ENCODE measurements at places on chromosomes 4 and X.

GRCh38 chr4:17030543-17030942 is 132.1 kb upstream of the LDB2 start:
- no peak for DNase-seq

DNA sequence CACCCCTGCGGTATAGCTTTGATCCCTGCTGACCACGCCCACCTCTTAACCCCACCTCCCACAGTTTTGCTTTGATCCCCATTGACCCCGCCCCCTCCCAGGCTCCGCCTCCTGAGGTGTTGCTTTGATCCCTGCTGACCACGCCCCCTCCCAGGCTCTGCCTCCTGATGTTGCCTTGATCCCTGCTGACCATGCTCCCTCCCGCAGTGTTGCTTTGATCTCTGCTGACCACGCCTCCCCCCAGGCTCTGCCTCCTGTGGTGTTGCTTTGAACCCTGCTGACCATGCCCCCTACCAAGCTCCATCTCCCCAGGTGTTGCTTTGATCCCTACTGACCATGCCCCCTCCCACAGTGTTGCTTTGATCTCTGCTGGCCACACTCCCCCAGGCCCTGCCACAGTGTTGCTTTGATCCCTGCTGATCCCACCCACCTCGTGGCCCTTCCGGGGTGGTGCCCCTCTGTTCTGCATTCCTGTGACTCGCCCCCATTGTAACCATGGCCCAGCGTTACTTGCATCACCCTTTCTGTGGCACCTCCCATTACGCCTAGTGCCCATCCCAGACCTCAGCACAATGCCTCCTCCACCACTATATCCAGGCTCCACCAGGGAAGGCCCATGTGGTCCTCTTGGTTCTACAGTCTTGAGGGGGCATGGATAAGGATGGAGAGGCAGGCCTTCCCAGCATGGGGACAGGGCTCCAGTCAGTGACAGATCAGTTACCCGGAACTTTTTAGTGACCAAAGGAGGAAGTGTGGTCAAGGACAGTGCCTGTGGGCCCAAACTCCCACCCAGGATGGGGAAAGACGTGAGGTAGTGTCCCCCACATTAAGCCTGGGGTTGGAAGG is 70.8 kb downstream of the ADRA2C start:
- no peak for DNase-seq

DNA sequence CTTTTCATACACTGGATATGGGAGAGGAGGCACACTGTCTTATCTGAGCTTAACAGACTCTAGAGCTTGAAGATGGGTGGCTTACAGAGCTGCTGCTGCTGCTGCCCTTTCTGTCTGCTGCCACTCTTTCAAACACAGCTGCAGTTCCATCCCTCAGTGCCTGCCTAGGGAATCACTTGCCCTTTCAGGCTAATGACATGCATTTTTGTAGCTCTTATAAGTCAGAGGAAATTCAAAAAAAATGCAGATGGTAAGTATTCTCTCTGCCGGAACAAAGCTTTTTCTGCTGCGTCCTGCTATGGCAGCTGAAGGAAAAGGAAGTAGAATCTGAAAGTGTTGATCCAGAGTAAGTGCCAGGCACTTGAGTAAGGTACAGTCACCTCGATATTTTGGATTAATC is 460.4 kb upstream of the DIAPH2 start:
- no peak for DNase-seq

DNA sequence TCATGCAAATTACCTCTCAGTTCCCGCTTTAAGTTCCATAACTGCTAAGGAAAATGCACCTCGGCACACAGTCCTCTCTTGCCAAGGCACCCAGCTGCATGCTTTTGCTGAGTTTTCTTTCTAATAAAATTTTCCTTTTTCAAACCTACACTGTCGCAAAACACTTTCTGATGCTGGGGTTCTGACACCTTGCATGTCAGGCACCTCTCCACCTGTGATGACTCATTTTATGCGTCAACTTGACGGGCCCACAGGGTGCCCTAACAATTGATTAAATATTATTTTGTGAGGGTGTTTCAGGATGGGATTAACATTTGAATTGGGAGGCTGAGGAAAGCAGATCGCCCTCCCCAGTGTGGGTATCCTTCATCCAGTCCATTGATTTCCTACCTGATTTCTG is 291.0 kb upstream of the STS start:
- DNase-seq: no peak

- no peak for DNase-seq
Measured at GRCh38 chr4:101420661-101421060, 73.3 kb upstream of the PPP3CA start.

DNA sequence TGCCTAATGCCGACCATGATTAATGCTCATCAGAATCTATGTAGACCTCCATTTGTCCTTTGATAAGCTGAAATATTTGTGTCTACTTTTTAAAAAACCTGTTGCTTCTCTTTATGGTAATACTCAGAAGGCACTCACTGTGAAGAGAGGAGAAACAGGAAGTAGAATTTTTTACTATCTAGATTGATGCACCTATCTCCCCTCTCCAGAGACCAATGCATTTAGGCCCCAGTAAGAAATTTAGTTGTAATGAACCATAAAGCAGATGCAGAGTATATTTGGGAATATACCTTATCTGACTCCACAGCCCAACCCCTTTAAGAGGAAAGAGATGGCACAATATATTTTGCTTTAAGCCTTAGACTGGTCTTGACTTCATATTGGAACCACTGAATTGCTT is 11.1 kb downstream of the TBL1X start:
- no peak for DNase-seq

GRCh38 chr4:78800965-78801364 is 24.8 kb downstream of the BMP2K start:
- DNase-seq: no peak

- no peak for DNase-seq
Measured at GRCh38 chr4:25238052-25238451, 4.2 kb downstream of the PI4K2B start.

- no peak for DNase-seq
Measured at GRCh38 chr4:189304809-189305208, 635.9 kb upstream of the FRG1 start.

- no peak for DNase-seq
Measured at GRCh38 chrX:155148724-155149537, 67.3 kb upstream of the VBP1 start.

GRCh38 chr4:10084651-10085358 is 31.8 kb downstream of the WDR1 start:
- no peak for DNase-seq

DNA sequence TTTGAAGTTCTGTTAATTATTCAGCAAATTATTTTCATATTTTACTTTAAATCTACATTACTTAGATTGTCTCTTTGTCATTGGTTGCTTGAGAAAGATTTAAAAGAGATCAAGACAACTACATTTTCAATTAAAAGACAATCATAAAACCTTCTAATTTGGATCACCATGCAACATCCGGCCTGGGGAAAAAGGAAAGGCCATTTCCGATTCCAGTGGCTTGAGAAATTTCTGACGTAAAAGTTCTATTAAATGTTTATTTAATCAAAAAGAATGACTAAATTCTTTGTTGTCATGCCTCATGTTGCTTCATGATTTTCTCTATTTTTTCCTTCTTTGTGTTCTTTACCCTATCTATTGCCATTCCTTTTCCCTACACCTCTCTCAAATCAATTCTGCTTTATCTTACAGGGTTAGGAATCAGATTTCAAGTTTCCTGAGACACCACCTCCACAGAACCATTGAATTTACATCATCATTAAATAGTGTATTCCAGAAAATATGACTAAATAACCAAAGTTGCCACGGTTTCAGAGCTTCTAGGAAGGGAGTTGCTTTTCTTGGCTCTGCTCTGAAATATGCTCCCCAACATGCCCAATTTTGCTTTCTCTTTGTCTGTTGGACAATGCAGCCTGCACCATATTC is 124.6 kb upstream of the ACSL4 start:
- no peak for DNase-seq

GRCh38 chr4:101970547-101971155 is 180.1 kb downstream of the BANK1 start:
- no peak for DNase-seq

GRCh38 chr4:156870861-156871260 is 100.7 kb downstream of the PDGFC start:
- DNase-seq: no peak

- DNase-seq: no peak
Measured at GRCh38 chrX:45824471-45824870, 623.8 kb upstream of the DIPK2B start.

GRCh38 chrX:44989995-44990770 is 117.2 kb downstream of the KDM6A start:
- no peak for DNase-seq

DNA sequence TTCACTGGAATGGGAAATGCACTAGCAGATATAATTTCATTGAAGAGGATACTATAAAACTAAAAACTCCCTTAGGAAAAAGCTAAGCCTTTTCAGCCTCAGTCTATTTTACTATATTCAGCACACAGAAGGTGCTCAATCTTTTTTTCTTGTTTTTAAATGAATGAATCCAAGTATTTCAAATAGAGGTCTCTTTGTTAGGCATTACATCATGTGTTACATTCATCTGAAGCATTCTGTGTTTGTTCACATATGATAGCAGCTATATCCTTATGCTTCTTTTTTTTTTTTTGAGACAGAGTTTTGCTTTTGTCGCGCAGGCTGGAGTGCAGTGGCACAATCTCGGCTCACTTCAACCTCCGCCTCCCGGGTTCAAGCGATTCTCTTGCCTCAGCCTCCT is 278.4 kb downstream of the CAMK2D start:
- DNase-seq: no peak

GRCh38 chrX:22366906-22367305 is 94.2 kb downstream of the CBLL2 start:
- no peak for DNase-seq

GRCh38 chr4:87366521-87367162 is 24.3 kb downstream of the HSD17B11 start:
- no peak for DNase-seq

GRCh38 chrX:2147928-2148327 is 352.8 kb downstream of the DHRSX start:
- no peak for DNase-seq

- no peak for DNase-seq
Measured at GRCh38 chr4:167136270-167136669, 98.0 kb downstream of the SPOCK3 start.

DNA sequence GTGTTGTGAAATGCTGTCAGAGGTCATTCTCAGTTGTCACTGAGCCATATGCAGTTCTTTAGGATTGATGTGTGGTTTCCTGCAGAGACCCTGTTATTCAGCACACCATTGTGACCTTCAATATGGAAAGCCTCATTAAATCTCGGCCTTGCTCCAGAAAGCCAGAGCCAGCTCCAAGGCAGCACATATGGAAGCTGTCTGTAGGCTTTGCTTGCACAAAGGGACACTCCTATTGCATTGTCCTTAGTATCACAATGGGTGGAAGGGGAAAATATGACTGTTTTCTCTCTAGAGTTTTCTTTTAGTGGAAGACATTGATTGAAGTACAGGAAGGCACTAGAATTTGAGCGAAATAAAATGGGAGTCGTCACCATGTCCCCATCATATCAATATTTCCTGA is 179.0 kb downstream of the CEP135 start:
- peak; percentile 28 for DNase-seq

DNA sequence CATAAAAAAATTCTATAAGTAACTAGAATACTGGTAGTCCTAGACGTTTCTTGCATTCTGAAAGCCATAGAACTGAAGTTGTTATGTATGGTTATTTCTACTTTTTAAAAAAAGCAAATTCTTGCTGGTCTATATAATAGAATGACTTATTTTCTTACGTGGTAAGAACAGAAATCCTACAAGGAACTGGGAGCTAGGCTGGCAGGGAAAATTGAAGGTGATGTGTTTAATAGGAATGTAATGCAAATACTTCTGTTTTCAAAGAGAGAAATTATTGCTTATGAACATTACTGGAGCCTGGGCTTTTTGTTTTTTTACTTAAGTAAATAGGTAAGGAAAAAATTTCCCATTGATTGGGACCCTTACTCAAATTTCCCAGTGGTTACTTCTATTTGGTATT is 8.9 kb downstream of the CCNA2 start:
- DNase-seq: no peak

- no peak for DNase-seq
Measured at GRCh38 chrX:120315776-120316175, 4.5 kb upstream of the TMEM255A start.

DNA sequence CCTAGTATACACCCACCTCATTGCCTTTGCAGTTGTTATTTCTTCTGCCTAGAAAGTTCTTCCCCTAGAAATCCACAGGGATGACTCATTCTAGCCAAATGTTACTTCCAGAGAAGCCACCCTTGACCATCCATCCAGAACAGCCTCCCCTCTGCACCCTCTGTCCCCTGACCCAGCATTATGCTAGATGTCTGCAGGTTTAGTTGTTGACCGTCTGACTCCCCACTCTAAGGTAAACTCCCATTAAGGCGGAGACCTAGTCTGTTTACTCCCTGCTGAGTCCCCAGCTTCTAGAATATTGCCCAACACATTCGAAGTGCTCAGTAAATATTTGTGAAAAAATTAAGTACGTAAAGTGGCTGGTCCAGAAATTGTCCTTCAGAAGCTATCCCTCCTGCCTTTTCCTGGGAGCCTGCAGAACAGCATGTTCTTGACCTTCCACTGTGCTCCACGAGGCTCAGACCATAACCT is 11.0 kb downstream of the SRD5A3 start:
- no peak for DNase-seq

- no peak for DNase-seq
Measured at GRCh38 chrX:45761920-45762319, 561.2 kb upstream of the DIPK2B start.

GRCh38 chr4:76209881-76210280 is 3.7 kb downstream of the SCARB2 start:
- DNase-seq: no peak

DNA sequence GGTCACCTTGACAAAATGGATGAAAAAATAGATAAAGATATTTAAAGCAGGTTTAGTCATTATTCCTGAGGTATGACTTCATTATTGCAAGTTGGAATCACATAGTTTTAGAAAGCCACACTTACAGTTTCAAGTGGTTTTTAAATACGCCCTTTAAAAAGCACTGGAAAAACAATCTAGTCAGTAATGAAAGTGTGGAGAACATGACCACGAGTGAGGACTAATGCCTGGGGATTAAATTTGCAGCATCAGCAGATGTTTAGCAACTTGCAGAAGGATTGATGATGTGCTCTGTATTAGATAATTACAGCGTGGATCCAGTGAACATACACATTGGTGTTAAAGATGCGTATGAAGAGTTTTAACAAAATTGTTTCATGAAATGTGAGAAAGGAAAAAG is 5.9 kb downstream of the SPARCL1 start:
- no peak for DNase-seq

DNA sequence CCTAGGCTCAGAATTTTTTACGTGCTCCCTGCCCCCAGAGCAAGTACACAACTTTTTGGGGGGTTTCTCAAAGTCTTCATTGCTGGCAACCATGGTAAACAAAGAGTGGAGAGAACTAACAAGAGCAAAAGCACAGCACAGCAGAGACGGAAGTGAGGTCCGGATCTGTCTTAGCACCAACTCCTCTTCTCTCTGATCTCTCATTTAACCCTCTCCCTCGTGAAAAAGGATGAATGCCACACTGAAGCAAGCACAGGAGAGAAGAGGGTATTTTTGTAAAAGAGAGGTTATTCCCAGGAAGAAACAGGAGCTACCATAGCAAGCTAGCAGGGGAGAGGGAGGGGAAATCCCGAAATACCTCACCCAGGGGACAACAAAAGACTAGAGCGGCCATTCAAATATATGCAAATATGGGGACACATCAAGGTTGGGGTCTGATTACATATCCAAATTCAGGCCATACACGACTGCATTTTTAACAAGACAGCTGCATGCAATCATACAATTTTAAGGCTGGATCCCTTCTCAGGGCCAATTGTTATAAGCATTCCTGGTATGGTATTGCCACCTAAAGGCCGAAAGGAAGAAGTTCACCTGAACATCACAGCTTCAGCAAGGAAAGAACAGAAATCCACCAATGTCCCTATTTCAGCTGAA is 46.6 kb downstream of the CD40LG start:
- DNase-seq: no peak

GRCh38 chr4:42767669-42768068 is 110.8 kb upstream of the ATP8A1 start:
- DNase-seq: no peak

Data from femur (tissue), 1 donor.